Left cardiac atrium (tissue), 4 donors: ENCODE measurements at places on chromosomes 12 and 14. TPM values are rescaled to one million over a fixed set of nuclear protein-coding genes. Genes with fewer than 3 reads are reported as not detected.

Gene NDUFB1
- total RNA-seq, result 436 TPM

- DNase-seq, result no peak
Measured at GRCh38 chr12:94049718-94050117, 98.7 kb upstream of the PLXNC1 start.

Gene TRHDE
- total RNA-seq, result 6.2 TPM

Gene FLRT2
- total RNA-seq, result 8.9 TPM

DNA sequence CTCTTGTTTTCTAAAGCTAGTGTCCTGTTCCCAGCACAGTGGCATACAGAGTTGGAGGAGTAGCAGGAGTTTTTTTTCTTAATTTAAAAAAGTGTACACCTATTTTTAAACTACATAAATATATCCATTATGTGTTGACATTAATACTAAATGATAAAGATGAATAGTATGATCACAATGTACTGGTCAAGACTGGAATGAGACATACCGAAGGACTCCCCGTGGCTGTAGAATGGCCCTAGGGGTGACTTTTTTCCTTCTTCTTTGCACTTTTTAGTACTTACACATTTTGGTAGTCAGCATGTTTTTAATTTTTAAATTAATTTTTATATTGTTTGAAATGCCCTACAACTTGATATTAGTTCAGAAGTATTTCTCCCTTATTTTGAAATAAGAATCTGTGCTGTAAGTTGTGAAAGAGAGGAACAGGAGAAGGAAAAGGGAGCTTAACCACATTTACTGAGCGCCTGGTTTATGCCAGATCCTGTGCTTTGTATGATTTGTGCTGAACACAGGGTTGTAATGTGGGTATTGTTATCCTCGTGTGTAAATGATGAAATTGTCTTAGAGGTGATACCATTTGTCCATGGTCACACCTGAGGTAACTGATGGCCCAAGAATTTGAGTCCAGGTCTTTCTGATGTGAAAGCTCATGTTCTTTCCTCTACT is 136.5 kb downstream of the TGFB3 start:
- DNase-seq, result no peak

DNA sequence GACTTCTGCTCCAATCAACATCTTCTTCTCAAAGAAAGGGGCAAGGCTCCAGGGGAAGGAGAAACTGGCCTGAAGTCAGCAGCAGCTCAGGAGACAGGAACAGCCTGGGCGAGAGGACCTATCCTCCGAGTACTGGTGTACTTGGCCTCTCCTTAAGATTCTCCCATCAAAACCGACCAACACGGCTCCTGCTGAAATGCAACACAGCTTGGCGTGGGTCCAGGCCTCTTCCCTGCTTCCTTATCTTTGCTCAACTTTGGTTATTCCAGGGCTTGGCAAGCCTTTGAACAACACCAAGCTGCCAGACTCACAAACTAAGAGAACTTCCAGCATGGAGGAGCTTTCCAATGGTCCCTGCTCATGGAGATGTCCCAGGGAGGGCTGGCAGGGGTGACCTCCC is 377.4 kb downstream of the BCL11B start:
- DNase-seq, result no peak

DNA sequence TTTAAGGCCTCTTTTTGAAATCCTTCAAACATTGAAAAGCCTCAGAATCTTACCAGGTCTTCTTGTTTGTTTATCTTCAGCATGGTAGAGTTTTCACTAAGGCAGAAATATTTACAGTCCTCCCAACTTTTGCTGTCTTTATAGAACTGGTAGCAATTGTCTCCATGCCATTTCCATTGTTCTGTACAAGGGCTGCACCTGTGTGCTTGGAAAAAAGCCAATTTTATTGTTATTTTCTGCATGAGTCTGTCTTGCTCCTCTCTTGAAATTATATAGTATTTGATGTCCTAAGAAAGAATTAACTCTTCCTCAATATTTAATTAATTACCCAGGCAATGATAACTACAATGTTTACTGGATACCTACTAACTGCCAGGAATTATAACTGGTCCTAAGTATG is 23.3 kb downstream of the CLEC1A start:
- DNase-seq, result no peak

DNA sequence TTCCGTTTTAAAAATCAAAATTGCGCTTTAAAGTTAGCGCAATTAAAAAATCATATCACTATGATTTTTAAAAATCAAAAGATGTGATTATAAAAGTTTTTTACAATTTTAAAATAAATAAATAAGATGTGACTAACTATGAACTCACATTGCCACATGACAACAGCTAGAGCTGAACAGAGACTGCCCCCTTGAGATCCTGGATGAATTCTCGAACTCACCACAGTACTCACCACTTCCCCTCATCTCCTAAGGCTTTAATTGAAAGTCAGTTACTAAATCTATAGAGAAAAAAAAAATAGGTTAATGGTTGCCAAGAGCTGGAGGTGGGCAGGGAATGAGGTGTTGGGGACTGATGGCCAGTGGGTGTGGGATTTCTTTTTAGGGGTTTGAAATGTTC is 384.2 kb downstream of the ZFP36L1 start:
- DNase-seq, result no peak

GRCh38 chr14:105375635-105376057 is 22.7 kb upstream of the TEX22 start:
- no peak for DNase-seq

DNA sequence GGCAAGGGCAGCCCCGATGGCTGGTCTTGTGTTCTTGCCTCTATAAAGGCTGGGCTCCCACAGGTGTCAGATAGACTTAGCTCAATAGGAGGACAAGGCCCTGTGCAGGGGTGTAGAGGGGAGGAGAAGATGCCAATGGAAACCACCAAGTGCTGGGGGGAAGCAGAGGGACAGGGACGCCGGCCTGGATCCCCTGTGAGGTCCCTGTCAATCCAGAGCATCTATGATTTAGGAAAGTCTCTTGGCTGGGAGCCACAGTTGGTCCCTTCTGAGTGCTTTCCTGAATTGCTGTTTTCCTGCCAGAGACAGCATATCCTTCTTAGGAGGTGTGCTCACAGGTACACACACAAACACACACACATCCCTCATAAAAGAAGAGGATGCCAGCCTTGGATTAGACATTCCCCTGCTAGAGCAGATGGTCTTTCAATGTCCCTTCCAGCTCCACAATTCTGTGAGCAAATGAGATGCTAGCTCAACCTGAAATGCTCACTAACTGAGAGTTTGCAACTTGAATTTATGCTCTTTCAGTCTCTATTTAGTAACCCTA is 62.7 kb downstream of the TTC7B start:
- DNase-seq, result no peak

DNA sequence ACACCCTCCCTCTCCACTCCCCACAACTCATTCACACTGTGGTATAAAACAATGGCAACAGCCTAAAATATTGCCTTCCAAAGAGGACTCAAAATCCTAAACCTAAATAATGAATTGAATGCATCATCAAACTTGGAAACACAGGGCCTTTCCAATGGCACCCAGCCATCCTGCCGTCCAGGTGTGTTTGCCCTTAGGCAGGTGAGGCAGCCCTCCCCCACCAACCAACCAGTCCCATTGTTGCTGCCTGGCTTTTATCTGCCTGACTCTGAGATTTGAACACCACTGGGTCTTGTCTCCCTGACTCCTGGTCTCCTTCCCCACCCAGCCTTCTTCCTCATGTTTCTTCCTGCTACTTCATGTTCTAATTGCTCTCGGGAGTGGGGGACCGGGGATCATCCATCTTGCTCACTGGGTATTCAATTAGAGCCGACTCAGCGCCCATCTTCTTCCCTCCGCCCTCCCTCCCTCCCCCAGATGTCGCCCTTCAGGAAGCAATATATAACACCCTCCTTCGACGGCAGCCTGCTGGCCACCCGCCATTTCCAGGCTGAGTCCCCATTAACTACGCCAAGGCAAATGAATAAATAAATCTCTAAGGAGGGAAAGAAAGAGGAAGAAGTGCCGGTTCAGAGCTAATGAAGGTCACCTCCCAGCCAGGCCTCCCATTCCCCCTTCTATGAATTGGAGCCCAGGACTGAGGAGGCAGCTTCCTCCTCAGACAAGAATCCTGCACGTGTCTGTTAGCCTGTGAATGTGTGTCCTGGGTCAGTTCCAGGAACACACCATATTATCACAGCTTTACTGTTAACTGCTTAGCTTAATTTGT is 36.3 kb upstream of the NTF3 start:
- no peak for DNase-seq

DNA sequence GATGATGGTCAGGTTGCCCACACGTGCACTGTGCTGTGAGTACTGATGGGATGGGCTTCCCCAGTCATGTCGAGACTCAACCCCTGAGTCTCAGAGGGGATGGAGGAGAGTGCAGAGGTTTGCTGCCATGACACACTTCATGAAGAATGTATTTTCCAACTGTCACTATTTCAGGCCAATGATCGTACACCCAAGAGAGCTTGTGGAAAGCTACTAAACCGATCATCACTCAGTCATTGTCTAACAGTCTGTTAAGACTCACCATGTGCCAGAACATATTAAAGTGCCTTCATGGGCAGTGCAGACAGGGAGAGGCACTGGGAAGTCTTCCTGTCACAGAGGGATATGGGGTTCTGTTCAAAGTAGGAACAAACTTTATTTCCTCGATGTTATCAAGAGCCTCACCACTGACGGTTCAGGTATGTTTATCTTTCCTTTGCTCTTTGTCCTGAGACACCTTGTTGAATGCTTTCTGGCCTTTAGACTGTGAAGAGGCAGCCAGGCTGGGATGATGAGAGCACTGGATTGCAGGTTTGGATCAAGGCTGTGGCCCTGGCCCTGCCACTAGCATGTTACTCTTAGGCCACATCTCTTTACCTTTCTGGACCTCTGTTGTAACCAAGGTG is 41.6 kb upstream of the NTF3 start:
- DNase-seq, result no peak

DNA sequence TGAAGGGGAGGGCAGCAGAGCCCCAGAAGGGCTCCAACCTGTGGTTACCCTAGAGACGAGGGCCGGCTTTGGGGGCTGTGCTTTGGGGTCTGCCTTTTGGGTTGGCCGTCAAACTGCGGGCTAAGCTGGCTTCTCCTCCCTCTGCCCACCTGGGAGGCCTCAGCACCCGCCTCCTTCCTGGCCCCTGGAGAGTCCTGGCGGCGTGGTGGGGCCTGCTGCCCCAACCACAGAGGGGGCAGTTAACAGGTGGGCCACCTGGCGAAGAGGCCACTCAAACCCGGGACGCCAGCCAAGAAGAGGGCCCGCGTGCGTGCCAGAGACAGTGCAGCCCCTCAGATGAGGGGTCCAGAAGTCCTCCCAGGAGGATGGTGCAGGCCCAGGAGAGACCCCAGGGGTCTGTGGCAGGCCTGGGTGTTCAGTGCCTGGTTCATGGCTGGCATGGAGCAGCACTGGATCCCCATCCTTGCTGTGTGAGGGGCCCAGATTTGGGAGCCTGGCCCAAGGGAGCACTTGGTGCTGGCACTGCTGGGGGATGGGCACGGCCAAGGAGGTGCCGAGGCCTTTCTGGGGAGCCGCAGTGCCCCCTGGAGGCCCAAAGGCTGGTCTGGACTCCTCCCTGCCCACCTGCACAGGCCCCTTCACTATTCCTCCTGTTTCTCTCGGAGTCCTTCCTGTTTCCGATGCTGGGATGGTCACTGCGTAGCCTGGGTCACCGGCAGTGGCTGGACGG is 48.8 kb downstream of the LRCOL1 start:
- DNase-seq, result no peak

Gene ERP27
- 0.18 TPM for total RNA-seq

Gene TCL1B
- not detected for total RNA-seq

GRCh38 chr12:3255057-3255456 is 177.9 kb downstream of the TSPAN9 start:
- peak; percentile 50 for DNase-seq

Gene DNAJC22
- total RNA-seq, result 0.68 TPM

Gene VWF
- total RNA-seq, result 241 TPM

DNA sequence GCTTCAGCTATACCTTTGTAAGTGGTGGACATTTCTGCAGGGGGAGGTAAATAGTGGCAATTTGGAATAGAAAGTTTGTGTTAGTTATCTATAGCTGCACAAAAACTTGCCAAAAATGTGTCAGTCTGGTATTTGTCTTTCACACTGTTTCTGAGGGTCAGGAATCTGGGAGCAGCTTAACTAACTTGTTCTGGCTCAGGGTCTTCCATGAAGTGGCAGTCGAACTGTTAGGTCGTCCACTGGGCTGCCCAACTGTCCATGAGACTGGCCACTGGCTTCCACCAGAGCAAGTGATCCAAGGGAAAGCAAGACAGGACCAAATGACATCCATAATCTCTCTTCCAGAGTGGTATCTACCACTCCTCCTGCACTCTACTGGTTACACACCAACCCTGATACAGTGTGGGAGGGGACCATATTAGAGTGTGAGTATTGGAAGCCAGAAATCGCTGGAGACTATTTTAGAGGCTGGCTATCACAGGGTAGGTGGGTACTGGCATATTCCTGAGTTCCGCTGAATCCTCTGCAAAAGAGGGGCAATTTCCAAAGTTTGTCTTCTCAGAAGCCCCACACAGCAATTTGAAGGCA is 60.9 kb downstream of the DYRK2 start:
- DNase-seq, result no peak

Gene RASSF8
- 81.4 TPM for total RNA-seq

DNA sequence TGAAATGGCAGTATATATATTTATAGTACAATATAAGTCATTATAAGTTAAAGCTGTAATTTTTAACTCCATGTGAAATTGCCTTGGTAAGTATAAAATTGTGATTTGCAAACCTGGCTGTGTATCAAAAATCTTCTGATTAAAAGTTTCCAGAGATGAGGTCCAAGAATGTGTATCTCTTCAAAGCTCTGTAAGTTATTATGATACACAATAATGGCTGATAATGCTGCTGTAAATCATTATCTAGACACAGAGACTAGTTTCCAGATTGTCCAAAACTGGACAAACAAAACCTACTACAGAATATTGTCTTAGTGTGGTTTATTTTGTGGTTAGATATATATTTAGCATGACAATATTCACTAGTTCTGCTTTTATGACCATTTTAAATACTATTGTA is 514.8 kb downstream of the SLC6A15 start:
- DNase-seq, result no peak

DNA sequence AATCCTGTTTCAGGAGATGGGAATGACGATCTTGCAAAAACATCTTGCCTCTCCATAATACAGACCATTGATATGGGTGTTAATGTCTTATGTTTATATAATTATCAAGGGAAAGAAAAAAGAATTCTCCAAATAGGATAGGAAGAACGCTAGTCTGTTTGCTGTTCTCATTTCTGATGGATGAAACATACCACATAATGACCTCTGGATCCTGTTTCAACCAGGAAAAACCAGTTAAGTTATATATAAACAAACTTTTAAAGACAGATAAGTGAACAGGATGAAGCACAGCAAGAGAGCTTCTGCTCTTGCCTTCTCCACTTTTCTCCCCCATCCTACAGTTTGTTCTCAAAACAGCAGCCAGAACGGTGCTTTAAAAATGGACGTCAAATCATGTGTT is 27.8 kb downstream of the COQ6 start:
- DNase-seq, result no peak

Gene KRT2
- not detected for total RNA-seq

- no peak for DNase-seq
Measured at GRCh38 chr12:100827901-100828520, 33.4 kb downstream of the ANO4 start.

Gene PLA2G1B
- not detected for total RNA-seq

Gene KIF26A
- total RNA-seq, result 7.6 TPM

Gene TMEM63C
- not detected for total RNA-seq

Gene SLC25A47
- not detected for total RNA-seq

GRCh38 chr12:93706824-93707223 is 29.6 kb downstream of the CRADD start:
- no peak for DNase-seq
